Activated T-helper 17 cell treated with anti-CD3 and anti-CD28 coated beads, Interleukin-2, amount 50 U/mL, for 72 hours (primary cell): ENCODE measurements at places on chromosomes 2 and 18.

DNA sequence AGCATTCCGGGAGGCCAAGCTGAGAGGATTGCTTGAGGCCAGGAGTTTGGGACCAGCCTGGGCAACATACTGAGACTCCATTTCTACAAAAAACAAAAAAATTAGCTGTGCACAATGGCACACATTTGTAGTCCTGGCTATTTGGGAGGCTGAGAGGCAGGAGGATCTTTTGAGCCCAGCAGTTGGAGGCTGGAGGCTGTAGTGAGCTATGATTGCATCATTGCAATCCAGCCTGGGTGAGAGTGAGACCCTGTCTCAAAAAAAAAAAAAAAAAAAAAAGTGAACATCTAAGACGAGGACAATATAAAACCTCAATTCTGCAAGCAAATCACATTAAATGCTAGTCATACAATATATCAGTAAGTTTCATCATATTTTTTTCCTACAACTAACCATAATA is 2.8 kb upstream of the HAT1 start:
- ATAC-seq: no peak

- no peak for ATAC-seq
Observed at GRCh38 chr2:168727904-168728470, 74.5 kb upstream of the NOSTRIN start.

GRCh38 chr2:172919732-172920131 is 155.9 kb upstream of the MAP3K20 start:
- ATAC-seq: no peak

GRCh38 chr2:142885543-142885942 is 8.1 kb downstream of the KYNU start:
- ATAC-seq: no peak

DNA sequence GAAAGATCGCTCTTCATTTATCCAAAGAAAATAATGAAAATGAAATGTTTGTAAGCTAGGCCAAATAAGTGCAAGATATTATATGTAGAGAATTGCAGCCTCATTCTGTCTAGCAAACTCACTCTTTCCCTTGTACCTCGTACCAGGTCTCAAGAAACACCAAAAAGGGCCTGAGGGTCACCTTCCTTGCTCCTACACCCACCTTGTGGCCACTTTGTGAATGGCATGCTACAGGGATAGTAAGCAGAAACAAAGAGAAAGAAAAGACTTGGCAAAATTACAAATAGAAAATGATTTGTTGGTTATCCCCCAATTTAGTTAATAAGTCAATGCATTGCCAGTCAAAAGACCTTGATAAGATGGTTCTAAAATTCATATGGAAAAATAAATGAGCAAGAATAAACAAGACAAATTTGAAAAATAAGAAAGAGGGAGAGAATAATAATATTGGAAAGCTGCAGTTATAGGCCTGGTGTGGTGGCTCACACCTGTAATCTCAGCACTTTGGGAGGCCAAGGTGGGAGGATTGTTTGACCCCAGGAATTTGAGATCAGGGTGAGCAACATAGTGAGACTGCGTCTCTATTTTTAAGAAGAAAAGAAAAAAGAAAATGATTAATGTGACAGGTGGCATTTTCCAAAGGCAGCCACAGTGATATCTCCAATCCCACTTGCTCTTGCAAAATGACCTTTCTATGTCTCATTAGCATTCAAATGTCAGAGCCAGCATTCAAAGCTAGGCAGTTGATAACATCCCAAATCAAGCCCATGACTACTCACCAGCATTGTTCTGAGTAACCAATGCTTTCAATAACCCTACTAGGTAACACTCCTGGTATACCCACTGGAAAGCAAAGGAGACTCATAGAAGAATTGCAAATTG is 38.8 kb upstream of the BMP10 start:
- ATAC-seq: peak; percentile 25

- no peak for ATAC-seq
Observed at GRCh38 chr2:175631245-175631623, 370.8 kb downstream of the LNPK start.

GRCh38 chr2:22217881-22218280 is 1094.1 kb downstream of the TDRD15 start:
- ATAC-seq: no peak

DNA sequence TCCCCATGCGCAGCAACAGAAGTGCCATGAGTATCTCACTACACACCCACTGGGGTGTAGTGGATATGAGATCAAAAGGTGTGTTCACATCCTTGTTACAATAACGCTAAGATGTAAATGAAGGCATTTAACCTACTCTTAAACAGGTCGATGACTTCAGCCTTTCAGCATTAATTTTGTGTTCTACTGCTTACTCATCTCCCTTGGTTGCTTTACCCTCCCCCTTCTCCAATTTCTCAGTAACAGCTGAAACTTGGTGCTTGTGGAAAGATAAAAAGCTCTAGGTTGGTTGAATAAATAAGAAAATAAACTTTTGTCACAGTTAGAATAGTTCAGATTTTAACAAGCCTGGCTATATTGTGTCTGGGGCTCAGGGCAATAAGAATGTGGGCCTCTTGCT is 147.5 kb upstream of the SESTD1 start:
- ATAC-seq: no peak

GRCh38 chr2:10028988-10029874 is 14.1 kb upstream of the KLF11 start:
- ATAC-seq: peak; percentile 90

GRCh38 chr18:24140697-24141096 is 1.8 kb downstream of the CABYR start:
- ATAC-seq: no peak

DNA sequence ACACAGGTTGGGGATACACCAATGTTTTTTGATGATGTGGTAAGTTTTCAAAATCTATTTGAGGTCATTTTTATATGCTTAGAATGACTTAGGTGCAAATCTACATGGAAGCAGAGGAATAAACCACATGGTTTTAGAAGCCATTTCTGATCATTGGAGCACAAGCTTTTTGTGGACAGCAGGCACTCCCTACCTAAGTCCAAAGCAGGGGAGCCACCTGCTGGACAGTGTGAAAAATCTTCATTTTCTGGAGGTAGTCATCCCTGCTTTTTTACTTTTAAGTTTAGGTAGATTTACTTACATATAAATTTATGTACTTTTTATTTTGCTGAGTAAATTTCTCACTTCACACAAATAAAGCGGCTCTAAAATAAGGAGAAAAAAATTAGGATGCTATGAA is 323.2 kb downstream of the PLCL1 start:
- ATAC-seq: peak; percentile 65

GRCh38 chr2:233240897-233241296 is 10.6 kb upstream of the ATG16L1 start:
- peak; percentile 73 for ATAC-seq

DNA sequence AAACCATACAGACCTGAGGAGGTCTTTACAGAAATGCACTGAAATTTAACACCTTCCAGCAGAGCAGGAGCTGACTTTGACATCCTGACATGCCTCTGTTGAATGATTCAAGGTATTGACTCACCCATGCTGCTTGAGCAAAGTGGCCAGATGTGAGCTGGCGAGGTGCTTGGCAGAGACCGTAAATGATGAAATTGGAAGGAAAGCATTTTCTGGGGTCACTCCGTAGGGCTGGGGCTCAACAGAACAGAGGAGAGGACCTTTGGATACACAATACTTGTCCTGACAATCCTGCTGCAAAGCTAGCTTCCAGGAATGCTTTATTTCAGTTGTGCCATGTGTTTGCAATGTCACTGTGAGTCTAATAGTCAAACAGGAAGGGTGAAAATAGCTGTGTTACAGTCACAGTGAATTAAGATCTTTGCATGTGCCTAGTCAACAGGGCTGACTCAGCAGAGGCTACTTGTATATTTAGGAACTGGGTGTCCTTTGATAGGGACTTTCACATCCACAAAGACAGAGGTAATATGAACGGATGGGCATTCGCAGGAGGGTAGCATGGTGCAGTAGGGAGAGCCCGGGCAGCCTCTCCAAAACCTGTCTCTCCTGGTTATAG is 31.6 kb upstream of the NCK2 start:
- ATAC-seq: no peak

- no peak for ATAC-seq
Observed at GRCh38 chr2:79041032-79041448, 15.5 kb downstream of the REG3G start.

- ATAC-seq: no peak
Observed at GRCh38 chr2:178250429-178250828, 56.1 kb downstream of the OSBPL6 start.

DNA sequence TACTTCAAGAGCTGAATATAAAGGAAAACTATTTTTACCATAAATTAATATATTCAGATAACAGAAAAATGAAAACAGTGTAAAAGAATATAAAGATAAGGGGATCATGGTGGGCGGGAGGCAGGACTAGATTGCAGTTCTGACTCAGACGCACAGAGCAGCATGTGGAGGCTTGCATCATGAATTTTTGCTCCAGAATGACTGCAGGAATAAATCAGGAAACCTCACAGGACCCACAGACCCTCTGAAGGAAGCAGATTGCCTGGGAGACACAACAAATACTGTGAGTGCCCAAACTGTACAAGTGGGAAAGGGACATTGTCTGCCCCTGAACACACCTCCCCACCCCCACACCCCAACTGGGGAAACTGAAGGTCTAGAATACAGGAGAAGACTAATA is 19.2 kb upstream of the SIGLEC15 start:
- ATAC-seq: no peak

GRCh38 chr2:43038696-43039094 is 187.7 kb downstream of the ZFP36L2 start:
- no peak for ATAC-seq

DNA sequence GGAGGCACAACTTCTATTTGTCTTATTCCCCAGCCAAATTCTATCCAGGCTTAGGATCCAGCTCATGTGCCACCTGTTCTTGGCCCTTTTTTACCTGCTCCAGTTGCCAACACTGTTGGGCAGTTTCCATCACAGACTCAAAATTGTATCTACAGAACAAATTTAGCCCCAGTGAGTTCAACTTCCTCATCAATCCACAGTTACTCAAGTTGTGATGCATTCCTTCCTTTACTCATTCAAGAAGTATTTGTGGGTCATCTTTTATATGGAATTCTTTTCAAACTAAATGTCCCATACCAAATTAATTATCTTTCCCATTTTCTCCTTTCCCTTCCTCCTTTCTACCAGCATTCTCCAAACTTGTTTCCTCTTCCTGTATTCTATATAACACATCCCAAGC is 12.7 kb upstream of the DDX18 start:
- no peak for ATAC-seq

GRCh38 chr2:189580658-189581353 is at the start of gene SLC40A1:
SLC40A1 (minus strand) TSS chr2:189580786; CDS start chr2:189580460, 326 bp downstream.
- ATAC-seq: peak; percentile 96

DNA sequence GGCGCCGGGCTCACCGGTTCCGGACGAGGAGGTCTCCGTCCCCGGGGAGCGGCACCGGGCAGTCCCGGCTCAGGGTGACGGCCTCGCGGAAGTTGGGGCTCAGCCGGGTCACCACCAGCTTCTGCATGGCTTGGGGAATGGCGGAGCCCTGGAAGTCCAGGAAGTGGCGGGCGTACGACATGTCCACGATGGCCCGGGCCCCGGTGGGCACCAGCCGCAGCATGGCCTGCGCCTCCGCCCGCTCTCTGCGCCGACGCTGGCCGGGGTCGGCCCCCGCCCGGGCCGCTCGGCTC is 157 bp downstream of the PTGR3 start:
- ATAC-seq: peak; percentile 8

- no peak for ATAC-seq
Observed at GRCh38 chr2:121524685-121525425, 5.8 kb upstream of the RNU4ATAC start.

DNA sequence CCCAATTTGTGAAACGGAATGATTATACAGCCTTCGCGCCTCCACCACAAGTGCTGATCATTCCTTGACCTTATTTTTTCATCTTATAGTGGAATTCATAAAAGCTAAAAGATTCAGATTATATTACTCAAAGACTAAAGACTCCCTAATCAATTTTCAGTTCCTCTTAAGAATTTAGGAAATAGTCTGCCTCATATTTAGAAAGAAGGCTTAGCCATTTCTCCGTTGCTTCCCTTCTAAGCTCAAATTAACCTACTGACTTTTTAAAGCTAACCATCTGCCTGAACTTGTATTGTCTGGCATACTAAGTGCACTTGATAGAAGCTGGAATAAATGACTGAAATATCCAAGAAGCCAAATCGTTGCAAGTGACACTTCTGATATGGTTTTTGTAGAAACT is 44.7 kb downstream of the HNRNPLL start:
- ATAC-seq: no peak

GRCh38 chr2:120571015-120571728 is 164.5 kb upstream of the GLI2 start:
- no peak for ATAC-seq

- no peak for ATAC-seq
Observed at GRCh38 chr2:34353509-34354113, 754.5 kb upstream of the FAM98A start.

DNA sequence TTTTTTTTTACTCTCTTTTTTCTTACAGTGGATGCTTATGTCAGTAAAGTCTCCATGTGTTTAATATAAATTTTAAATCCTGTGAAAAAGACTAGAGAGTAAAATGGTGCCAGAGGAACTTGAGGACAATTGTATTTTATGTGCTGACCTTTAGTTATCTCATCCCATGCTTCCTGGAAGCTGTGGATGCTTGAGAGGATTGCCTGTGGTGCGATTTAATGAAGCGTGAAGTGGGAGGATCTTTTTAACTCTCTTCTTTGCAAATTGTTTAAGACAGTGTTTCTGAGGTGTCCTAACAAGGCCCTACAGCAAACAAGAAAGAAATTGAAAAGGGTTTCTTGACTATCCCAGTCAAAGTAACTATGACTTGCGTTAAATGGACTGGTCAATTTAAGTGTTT is 84.2 kb downstream of the DTNA start:
- no peak for ATAC-seq

DNA sequence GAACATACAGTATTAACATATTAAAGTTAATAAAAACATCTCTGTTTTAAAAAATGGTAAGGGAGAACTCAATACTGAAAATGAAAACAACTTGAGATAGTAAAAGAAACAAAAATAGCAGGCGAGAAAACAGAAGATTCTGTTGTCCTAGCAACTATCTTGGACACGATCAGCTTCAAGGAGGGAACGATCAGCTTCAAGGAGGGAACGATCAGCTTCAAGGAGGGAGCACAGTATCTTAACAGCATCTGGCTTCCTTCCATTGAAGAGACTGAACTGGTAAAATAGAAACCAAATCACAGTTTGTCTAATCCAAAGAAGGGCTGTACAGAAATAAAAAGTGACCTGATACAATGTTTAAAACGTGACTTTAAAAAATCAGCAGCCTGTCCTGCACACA is 51.8 kb downstream of the NDUFA10 start:
- ATAC-seq: no peak

DNA sequence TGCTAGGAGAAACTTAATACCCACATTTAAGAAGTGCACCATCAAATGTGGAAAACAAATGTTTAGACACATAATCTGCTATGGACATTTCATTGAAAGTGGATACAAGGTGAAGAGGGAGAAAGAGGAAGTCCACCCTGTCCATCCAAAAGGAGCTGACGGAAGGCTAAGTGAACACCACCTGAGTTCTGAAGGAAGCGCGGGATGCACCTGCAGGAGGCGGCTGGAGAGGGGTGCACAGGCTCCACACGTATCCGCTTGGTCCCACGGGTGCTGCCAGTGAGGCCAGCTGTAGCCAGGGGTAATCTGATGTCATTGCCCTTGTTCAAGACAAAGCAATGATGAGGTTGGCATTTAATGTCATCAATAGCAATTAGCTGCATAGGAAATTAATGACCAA is 75.9 kb upstream of the TMEM18 start:
- ATAC-seq: no peak

GRCh38 chr18:49856496-49856895 is 43.2 kb upstream of the ACAA2 start:
- no peak for ATAC-seq

- no peak for ATAC-seq
Observed at GRCh38 chr2:15092691-15093090, 460.2 kb downstream of the LRATD1 start.
